ENCODE measurements at places on chromosomes 5 and 9.

DNA sequence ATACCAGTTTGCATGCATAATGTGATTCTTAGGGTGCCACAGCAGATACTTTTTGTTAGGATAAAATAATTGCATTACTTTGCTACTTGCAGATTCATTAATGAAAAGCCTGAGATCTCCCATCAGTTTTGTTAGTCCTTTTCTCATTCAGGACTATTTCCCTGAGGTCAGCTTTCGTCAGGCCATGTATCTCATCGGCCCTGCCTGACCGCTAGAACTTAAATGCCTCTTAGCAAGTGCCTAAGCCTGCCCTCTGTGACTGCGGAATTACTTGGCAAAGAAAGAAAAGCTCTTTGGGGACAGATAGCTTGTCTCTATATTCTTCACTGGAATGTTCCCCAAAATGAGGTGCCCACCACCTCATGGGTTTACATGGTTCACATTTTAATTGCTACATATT lies 147.8 kb downstream of the KCTD16 start:
- DNase-seq: no peak

DNA sequence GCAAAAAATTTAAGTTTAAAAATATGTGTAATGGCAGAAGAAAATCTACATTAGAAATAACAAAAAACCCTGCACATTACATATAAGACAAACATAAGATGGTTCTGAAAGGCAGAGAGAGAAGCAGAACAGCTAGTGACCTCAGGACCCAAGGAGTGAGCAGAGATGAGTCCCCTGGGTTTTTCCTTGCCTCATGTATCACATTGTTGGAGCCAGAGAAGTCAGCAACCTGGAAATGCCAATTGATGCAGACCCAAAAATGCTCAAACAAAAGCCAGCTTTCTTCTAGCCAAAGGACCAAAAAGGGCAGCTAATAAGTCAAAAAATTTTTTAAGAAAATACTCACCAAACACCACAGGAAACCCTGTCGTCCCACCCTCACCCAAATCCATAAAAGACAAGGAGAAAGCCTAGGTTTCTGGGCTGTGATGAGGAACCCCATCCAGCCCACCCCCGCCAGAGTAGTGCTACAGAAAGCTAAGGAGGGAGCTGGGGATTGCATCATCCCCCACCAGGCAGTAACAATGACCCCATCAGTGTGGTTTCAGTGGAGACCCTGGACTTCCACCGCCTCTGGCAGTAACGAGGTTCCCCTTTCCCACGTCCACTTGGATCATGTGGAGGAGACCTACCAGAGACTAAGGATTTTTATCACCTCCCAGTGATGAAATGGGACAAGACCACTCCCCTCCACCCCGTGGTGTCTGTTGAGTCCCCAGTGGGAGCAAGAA lies 17.6 kb downstream of the DENND1A start:
- DNase-seq: no peak

DNA sequence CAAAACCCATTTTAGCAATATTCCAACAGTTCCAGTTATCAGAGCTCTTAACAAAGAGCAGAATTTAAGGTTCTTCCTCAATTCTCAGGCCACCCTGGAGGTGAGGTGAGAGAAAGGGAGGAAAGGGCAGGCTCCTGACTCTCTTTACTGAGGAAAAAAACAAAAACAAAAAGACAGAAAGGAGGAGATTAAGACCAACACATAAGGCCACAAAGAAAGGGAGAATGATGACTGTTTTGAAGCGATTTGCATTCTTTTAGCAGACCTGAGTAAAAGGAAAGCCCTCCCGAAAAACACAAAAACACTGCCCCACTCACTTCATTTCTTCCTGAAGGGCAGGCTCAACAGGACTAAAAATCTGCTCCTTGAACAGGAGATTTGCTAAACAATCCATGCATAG lies 300.5 kb downstream of the ARL15 start:
- DNase-seq: no peak

DNA sequence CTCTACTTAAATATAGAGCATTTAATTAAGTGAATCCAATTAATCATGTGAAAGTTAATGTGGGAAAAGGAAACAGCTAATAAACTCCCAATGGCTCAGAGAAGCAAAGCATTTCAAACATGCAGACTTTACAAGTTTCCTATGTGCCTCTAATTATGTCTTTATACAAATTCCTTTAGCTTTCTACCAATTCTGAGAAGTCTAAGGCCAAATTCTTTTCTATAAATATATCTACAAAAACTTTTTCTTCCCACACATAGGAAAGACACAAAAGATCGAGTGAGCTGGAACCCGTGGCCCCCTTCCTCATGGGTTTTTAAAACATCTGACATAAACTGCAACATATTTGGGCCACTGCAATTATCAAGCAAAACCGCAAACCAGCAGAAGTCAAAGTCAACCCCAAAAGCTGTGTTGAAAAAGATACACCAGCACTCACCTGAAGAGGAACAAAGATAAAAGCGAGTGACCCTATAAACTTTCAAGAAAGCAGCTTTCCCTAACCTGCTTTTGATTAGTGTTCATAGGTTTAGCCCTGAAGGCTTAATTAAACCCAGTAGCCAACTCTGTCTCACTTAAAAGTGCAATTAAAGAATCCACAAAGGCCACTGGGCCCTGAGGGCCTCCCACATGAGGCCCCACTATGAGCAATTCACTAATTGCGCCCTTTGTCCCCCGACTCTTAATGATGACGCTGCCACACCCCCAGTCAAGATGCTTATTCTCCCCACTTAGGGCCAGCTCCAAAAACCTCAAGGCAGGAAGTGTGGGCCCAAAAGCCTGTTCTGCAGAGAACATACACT lies 12.1 kb downstream of the SEMA5A start:
- no peak for DNase-seq

GRCh38 chr5:119412279-119413227 lies 39.7 kb upstream of the HSD17B4 start:
- DNase-seq: no peak

All from stimulated activated naive CD8-positive, alpha-beta T cell treated with anti-CD3 and anti-CD28 coated beads, Interleukin-15, Interleukin-2, amounts not matched to agents 100 U/mL and 50 U/mL, for 24 hours (primary cell).